ENCODE measurements at places on chromosomes 13 and 19.

DNA sequence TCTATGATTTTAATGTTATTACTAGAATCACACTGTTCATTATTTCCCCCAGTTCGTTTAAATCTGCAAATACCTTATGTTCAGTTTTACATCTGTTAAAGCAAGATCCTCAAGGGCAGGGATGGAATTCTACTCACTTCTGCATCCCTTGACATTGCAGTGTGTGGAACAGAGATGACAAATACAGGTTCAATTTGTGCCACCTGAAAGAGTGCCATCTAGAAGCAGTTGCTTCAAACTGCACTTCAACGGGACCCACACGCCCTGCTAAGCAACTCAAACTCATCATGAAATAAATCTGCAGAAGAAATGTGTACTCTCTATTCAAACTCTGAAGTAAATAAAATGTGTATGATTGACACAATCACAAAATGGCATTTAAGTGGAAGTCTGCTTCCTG lies 44.5 kb downstream of the RUBCNL start:
- DNase-seq: no peak

DNA sequence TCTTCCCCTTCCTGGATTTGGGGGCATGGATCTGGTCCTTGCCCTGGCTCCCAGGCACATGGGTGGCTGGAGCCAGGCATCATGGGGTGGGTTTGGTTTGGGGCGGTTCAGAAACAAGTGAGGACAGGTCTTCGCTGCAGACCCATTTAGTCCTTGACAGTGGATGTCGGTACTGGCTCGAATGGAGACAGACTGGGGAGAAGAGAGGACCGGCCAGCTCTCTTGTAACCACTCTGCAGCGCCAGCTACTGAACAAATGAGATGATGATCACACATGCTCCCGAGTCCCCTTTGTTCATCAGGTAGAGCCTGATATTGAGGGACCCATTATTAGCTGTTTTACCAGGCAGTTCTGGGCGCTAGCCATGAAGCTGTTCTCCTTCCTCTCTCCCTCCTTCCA lies 64.5 kb downstream of the CHST8 start:
- no peak for DNase-seq

DNA sequence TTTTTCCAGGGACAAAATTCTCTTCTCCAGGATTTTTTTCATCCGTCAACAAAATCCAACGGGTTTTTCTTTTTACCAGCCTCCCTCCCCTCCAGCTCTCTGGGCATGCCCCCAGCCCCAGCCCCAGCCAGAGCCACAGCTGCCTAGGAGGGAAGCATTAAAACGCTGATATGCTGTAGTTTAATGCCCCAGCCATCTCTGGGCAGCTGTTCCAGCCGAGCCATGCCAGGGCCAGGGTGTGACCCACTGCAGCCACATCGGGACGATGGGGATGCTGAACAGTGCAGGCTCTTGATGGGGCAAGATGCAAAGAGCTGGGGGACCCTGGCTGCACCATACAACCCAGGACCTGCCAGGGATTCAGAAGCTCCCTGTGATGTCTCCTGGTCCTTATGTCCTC lies 32.1 kb downstream of the TSHZ3 start:
- DNase-seq: no peak

GRCh38 chr13:110018009-110018408 lies 231.6 kb upstream of the IRS2 start:
- no peak for DNase-seq

- no peak for DNase-seq
Measured at GRCh38 chr13:110216398-110217041, 90.4 kb downstream of the COL4A1 start.

DNA sequence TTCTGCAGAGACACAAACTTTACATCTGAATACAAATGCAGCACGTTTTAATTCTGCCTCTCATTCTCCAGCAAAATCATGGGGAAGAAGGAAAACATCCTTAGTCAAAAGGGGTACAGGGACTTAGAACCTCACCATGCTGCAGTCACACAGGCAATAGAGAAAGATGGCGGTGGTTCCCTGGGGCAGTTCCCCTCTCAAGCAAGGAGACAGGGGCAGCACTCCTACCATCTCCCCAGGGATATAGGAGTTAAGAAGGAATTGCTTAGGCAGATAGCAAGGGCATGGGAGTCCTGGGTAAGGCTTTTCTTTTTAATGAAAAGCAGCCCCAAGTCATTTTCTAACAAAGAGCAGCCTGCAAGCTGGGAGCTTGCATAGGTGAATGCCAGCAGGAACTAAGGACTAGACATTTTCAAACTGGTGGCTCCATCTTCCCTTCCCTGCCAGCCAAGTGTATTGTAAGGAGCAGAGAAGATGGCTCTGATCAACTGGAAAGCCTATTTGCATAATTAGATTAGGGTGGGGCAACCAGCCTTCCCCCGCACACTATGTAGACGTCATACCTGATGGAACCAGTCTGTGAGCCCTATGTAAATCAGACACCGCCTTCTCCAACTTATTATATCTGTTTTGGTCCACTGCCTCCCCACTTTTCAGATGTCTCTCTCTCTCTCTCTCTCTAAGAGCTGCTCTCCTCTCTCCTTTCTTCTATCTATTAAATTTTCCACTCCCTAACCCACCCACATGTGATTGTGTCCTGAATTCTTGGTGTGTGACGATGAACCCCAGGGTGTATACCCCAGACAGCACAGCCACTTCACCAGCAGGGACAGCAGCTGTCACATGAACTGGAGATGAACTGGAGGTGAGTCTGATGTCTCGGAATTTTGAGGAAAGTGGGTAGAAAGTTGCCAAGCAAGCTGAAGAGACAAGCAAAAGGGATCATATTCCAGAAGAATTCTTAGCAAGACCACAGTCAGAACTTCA lies 514.5 kb downstream of the IRS2 start:
- DNase-seq: no peak

DNA sequence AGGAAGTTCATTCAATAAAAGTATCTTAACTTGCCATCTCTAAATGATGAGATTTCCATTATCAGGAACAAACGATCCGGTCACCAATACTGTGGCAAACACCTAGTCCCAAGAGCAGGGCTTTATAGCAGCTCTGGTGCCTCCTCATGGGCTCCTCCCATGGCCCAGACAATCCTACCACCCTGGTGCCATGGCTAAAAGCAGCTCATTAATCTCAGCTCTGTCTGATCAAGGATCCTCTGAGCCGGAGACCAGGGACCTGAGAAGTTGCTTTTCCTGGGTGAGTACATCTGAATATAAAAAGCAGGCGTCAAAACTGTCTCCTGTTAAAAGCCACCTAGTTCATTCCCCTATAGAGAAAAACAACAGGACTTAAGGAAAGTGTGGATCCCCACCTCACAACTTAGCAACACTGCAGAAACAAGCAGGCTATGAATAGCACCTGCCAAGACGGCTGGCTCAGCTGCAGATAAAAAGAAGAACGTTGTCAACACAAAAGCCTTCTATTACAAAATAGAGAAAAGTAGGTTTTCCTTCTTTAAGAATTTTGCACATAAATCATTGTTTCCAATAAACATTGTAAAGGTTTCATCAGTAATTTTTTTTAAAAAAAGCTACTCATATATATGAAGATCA lies 30.3 kb downstream of the TSHZ3 start:
- DNase-seq: no peak
